Caco-2 (cell line): ENCODE measurements at places on chromosomes 16 and 17. TPM values are rescaled to one million over a fixed set of nuclear protein-coding genes. Genes with fewer than 3 reads are reported as not detected.

- no peak for DNase-seq
Measured at GRCh38 chr17:44282264-44282663, 14.3 kb upstream of the SLC4A1 start.

- DNase-seq, result no peak
Measured at GRCh38 chr16:66254751-66255150, 111.7 kb upstream of the CDH5 start.

DNA sequence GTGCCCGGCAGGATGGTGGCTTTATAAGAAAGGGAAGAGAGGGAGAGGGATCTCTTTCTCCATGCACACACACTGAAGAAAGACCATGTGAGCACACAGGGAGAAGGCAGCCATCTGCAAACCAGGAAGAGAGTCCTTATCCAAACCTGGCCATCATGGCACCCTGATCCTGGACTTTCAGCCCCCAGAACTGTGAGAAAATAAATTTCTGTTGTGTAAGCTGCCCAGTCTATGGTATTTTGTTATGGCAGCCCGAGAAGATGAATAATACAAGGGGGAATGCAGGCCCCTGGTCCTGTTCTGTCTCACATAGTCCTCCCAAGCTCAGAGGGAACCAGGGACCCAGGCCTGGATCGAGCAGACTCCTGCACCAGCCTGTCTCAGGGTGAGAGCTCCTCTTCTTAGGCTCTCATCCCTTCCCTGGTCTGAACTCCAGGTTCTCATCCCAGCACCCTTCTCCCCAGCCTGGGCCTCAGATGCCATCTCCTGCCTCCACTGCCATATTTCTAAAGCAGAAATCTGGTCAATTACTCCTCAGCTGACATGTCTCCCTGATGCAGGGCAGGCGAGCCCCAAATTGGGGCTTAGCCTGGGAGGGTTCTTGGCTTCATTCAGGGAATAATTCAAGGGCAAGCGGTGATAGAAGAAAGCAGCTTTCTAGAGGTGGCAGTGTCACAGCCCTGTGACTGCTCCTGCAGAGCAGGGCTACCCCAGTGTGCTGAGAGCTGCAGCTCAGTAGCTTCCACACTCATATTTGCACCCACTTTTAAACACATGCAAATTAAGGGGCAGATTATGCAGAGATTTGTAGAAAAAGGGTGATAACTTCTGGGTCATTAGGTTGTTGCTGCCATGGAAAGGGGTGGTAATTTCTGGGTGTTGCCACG is 28.8 kb downstream of the IGFBP4 start:
- no peak for DNase-seq

GRCh38 chr16:30406795-30407101 is 658 bp upstream of the ZNF771 start:
- no peak for DNase-seq

GRCh38 chr17:43832976-43833829 is at the start of gene MPP3:
TSS of gene MPP3 (minus strand) at chr17:43833146. CDS start at chr17:43831906, 1,240 bp downstream.
- peak; percentile 54 for DNase-seq

GRCh38 chr16:86398622-86399021 is 111.7 kb upstream of the FOXF1 start:
- DNase-seq, result no peak

- DNase-seq, result peak; percentile 50
Measured at GRCh38 chr17:2094891-2095535, 40.1 kb downstream of the HIC1 start.

DNA sequence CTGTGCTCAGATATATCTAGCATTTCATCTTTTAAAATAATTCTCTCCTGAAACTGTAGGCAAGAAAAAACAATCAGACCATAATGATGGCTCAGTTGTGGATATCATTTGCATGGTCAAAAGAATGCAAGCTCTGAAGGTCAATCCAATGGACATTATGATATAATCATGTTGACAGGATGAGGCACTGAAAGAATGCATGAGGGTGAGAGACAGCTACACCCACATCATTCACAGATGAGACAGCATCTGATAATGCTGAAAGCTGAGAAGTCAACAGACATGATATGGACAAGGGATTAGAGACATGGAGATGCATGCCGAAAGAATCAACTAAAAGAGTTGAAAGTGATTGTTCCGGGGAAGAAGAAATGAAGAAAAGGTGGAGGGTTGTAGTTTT is 346.4 kb upstream of the CDH5 start:
- no peak for DNase-seq

- peak; percentile 87 for DNase-seq
Measured at GRCh38 chr16:85316321-85316919, 204.1 kb upstream of the CIBAR2 start.

DNA sequence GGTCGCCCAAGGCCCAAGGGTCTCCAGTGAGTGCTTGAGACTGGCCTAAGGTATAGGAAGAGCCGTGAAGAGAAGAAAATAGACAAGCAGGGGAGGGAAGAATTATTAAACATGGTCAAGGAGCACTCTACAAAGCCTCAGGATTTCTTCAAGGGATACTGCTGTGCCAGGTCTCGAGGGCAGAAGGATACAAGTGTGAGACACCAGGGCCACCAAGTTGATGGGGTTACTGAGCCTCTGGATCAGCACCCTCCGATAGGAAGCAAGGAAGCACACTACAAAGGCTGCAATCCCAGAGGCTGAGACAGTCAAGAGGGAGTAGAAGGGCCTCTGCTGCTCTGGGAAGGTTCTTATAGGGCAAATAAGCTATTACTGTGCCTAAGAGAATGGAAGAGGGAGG is 6.5 kb downstream of the SUPT4H1 start:
- no peak for DNase-seq

- DNase-seq, result no peak
Measured at GRCh38 chr17:1539811-1540210, 22.8 kb downstream of the PITPNA start.

DNA sequence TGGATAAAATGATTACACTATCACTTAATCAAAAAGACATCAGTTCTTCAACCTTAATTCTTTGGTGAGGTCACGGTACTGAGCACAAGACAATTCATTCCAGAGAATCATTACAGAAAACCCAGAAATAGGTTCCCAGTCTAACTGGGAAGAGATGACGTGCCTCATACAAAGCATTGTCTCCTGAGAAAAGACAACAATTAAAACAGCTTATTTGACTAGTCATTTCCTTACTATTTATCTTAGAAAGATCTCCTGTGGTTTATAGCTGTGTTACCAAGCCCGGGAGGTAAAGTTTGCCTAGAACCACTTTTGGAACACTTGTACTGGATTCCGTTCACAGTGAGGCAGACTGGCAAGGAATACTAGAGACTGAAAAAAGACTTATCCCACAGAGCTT is 5.1 kb downstream of the PHF12 start:
- DNase-seq, result no peak

- no peak for DNase-seq
Measured at GRCh38 chr17:75922963-75923874, 17.6 kb downstream of the FBF1 start.

- no peak for DNase-seq
Measured at GRCh38 chr16:73053364-73054124, 5.6 kb upstream of the ZFHX3 start.

DNA sequence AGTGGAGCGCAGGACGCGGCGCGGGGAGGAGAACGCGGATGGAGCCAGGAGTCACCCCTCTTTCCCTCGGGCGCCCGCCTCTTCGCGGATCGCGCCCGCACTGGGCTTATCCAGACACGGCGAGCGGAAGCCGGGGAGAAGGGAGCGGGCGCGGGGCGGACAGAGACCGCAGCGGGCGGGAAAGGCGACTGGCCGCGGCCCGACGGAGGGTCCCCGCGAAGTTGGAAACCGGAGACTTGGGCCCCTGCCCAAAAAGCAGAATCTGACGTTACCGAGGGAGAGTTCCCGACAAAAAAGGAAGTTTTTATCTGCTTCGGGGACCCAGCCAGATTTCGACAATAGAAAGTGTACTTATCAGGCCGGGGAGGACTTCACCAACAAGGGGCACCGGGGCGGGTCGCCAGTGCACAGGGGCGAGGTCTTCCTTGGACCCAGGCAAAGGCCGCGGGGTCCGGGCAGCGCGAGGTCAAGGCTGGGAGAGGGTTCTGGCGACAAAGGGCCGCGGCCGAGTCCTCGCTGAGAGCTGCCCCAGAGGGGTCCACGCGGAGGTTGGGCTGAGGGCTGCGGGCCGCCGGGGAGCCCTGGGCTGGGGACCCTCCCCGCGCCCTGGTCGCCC is 519 bp downstream of the ST6GALNAC2 start:
- no peak for DNase-seq

- DNase-seq, result no peak
Measured at GRCh38 chr17:17880577-17881196, 43.9 kb upstream of the SREBF1 start.

GRCh38 chr17:9587969-9588656 is 11.7 kb downstream of the CFAP52 start:
- DNase-seq, result no peak

GRCh38 chr16:84072014-84072413 is 29.4 kb upstream of the SLC38A8 start:
- no peak for DNase-seq

GRCh38 chr16:228151-228851 is 948 bp downstream of the LUC7L start:
- DNase-seq, result no peak

DNA sequence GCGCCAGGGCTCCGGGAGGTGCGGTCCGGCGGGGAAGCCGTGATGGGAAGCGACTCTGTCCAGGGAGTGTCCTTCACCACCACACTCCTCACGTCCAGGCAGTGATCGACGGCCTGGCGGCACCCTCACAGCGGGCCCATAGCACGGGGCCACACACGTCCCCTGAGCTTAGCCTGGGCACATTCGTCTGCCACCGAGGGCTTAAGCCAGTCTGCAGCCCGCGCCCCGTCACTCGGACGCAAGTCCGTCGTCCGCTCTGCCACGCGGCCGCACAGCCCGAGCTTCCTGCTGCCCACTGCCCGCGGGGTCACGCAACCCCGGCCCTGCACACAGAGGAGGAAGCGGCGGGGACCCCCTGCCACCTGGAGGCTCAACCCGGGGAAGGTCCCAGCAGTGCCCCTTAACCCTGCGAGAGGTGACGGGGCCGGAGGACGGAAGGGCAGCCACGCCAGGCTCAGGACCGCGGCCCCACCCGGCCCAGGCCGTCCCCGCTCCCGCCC is 3.0 kb upstream of the TBX2 start:
- DNase-seq, result no peak

- DNase-seq, result no peak
Measured at GRCh38 chr16:9199311-9199710, 107.9 kb downstream of the HAPSTR1 start.

- no peak for DNase-seq
Measured at GRCh38 chr17:19517699-19518098, 16.0 kb upstream of the SLC47A1 start.

- no peak for DNase-seq
Measured at GRCh38 chr17:67434061-67434525, 57.0 kb downstream of the PITPNC1 start.

- DNase-seq, result peak; percentile 88
Measured at GRCh38 chr16:89860747-89861304, 12.6 kb upstream of the TCF25 start.

- no peak for DNase-seq
Measured at GRCh38 chr17:68185820-68186219, 62.0 kb upstream of the AMZ2 start.

DNA sequence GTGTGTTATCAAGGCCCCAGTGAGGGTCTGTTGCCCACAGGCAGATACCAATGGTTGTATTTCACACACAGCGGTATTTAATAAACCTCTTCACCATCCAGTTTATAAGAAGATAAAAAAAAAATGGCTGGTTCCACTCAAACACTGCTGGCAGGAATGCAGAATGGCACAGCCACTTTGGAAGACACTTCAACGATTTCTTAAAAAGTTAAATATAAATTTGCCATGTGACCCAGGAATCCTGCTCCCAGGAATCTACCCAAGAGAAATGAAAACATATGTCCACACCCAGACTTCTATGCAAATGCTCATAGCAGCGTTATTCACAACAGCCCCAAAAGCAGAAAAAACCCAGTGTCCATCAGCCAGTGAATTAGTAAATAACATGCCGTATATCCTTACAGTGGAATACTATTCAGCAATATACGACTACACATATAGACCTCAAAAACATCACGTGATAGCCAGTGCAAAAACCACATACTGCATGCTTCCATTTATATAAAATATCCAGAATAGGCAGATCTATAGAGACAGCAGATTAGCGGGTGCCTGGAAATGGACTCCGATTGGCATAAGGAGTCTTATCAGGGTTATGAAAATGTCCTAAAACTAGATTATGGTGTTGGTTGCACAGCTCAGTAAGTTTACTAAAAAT is 38.7 kb downstream of the XYLT1 start:
- no peak for DNase-seq

SECTM1 gene
- total RNA-seq, result 0.37 and 0.75 TPM in 2 replicates

CHCT1 gene
- not detected in 2 replicates for total RNA-seq

SLC25A39 gene
- total RNA-seq, result 155 and 172 TPM in 2 replicates

ZFP3 gene
- 3.6 and 3.7 TPM in 2 replicates for total RNA-seq

CFAP20 gene
- total RNA-seq, result 69.4 and 73.2 TPM in 2 replicates

AMZ2 gene
- total RNA-seq, result 52.2 and 60.2 TPM in 2 replicates
